ENCODE measurements at places on chromosomes 16 and 17.
A peak's percentile ranks its signal among the peaks of the same experiment; 100 is the strongest.

- no peak for DNase-seq
Measured at GRCh38 chr16:29154676-29155121, 169.8 kb downstream of the LAT start.

DNA sequence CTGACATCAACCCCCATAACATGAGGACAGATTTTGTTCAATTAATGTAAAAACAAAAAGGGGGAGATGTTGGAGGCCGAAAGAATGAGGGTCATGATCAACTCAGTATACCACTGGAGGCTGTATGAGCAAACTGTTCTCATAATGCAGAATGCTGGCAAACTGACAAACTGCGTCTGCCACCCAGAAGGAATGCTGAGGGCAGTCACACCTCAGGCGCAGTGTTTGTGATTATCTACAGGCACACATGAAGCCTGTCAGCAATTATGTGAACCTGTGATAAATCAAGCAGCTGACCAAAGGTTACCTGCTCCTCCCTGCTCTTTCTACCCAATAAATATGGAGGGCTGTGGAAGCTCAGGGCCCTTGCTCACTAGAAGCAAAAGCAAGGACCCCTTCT is 27.3 kb downstream of the CD300LG start:
- DNase-seq, result no peak

- no peak for DNase-seq
Measured at GRCh38 chr16:81238296-81239011, at the start of gene BCO1. Gene BCO1 (plus strand): TSS chr16:81238689. CDS start chr16:81238909, 220 bp downstream.

DNA sequence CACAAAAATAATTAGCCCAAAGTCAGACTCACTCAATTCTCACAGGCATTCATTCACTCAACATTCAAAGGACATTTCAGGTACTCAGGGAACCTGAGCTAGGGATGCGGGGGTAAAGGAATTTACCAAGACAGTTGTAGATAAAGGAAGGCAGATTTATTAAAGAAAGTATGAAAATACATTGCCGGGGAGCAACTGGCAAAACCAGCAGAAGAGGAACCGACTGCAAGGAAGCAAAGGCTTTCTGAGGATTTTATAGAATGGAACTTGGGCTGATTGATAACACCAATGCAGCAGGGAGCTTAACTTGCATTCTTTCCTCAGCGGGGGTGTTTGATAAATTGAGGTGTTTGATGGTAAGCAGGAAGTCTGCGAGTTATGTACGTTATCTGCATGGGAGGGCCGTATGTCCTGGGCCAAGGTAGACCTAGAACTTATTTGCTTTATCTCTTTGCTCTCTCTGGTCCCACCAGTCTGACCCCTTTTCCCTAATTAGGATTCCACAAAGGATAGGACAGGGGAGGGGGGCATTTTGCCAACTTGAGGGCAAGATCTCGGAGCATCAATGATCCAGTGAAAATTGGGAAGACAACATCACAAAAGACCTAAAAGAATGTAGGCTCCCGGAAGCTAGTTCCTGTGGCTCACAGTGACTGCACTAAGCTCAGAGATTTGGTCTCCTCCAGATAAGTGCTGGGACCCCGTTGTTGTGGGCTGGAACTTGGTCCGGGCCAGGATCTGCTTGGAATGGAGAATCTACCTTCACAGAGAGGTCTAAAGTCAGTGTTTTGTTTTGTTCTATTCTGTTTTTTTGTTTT is 5.8 kb upstream of the MT3 start:
- DNase-seq, result no peak

GRCh38 chr16:47888734-47889133 is 267.1 kb downstream of the ABCC12 start:
- DNase-seq, result no peak

GRCh38 chr17:82985973-82986372 is 93.4 kb upstream of the METRNL start:
- DNase-seq, result peak; percentile 34

DNA sequence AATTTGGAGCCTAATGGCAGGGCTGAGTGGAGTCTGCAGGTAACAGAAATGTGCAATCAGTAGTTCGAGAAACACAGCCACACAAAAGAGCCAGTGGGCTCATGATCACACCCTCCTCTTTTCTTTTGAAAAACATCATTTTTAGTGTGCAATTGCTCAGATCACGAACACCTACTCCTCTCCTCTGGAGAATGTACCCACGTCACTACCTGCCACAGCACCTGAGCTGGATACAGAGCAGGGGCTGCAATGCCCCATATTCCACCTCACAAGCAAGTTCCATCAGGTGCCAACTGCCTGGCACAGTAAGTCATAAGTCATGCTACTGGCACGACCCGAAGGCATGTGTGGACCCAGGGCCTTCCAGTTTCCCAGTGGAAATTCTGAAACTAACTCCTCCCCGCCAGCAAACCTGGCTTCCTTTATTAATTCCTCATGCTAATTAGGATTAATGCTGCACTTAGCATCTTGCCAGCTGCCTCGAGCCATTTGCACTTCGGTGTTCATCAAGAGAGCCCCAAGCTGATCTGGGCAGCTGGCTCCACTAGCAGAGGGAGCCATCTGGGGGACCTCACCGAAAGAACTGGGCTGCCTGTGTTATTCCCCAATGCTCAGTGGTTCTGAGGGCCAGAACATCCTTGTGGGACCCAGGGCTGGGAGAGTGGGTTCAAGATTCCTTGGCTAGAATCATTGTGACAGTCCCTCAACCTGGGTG is 2.4 kb downstream of the CACNG4 start:
- no peak for DNase-seq

DNA sequence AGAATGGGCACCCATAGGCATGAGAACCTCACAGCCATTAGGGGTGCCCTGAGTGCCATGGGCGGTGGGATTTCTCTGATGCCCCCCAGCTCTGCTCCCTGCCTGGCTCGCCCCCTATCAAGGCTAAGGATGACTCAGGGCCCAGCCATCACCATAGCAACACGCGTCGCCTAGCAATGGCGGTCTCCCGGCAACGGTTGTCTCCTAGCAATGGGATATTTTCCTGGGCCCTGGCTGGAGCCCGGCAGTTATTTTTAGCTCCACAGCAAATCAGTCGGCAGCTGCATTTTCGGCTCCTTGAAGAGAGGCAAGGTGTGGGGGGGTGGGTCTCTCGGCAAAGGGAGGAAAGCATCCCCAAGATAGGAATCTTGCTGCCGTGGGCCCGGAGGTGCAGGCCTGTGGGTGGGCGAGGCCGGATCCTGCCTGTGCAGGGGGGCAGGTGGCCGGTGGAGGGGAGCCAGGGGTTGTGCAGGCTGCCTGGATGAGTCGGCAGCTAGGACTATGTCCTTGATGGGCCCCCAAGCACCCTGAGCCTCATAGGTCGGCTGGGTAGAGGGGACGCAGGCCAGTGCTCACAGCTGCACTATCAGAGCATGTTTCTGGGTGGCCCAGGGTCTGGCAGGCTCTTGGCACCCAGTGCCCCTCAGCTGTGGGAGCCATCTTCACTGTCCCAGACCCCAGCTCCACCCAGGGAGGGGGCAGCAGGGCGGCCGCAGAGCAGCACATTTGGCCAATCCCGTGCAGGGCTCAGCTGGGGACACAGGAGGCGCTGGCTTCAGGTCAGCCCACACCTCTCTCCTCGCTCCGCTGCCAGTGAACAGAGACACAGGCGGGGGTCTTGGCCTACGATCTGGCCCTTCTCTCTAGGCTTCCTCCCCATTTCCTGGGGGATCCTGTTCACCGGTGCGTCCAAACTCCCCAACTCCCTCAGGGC is 4.2 kb upstream of the FBXL16 start:
- no peak for DNase-seq

- peak; percentile 19 for DNase-seq
Measured at GRCh38 chr17:40450175-40450574, 6.9 kb downstream of the IGFBP4 start.

- DNase-seq, result no peak
Measured at GRCh38 chr17:65527381-65527780, 34.1 kb downstream of the AXIN2 start.

DNA sequence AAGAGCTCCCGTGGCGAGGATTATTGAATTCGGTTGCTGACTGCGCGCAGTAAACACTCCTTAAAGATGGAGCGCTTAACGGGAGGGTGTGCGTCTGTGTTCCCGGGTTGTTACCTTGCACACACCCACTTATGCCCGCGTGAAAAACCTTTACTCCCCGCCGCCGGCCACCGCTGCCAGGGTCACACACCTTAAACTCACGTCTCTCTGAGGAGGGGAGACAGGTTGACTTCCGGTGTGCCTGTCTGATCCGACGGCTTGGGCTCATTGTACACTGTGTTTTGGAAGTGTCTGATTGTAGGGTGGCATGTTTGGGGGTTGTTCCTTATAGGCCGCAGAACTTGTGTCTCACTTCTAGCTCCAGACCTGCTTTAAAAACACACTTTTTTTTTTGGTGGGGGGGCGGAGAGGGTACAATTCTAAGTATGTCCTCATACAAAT is 66.8 kb downstream of the KPNA2 start:
- DNase-seq, result no peak

DNA sequence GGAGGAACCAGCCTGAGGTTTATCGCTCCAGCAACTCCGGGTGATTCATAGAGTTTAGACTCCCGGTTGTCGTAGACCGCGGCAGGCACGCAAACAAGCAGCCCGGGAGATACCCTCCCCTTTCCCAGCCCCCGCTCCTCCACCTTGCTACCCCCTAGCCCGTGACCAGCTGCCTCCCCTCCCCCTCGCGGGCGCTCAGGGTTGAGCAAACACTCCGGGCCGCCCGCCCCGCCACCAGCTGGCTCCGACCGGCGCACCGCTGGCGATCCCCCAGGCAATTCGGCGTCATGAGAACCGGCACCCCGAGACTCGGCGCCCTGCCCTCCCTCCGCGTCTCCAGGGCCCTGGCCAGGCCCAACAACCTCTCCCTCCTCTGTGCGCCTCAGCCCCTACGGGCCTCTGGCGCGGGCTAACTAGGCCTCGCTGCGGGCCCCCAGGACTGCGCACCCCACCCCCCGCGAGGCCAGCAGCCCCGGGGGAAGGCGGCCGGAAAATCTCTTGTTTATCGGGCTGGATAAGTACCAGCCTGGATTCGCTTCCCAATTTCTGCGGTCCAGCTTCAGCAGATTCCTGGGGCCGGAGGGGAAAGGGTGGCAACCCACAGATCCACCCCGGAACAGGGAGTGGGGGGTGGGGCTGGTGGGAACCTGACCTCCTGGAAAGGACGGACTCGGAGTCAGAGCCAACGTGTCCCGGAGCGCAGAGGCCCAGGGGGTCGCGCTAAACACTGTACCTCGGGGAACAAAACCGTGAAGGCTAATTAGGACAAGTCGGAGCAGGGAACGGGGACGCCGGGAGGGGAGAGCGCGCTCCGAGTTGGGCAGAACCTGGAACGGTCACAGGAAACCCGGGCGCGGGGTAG is 951 bp upstream of the GPRC5C start:
- DNase-seq, result no peak

- no peak for DNase-seq
Measured at GRCh38 chr16:57783883-57784282, 18.4 kb downstream of the KIFC3 start.

- no peak for DNase-seq
Measured at GRCh38 chr16:25064937-25065336, 46.6 kb upstream of the LCMT1 start.

- no peak for DNase-seq
Measured at GRCh38 chr17:68379692-68380677, 77.3 kb downstream of the WIPI1 start.

- DNase-seq, result no peak
Measured at GRCh38 chr17:72900654-72900971, 191.9 kb downstream of the SLC39A11 start.

- DNase-seq, result no peak
Measured at GRCh38 chr17:80611816-80612215, 67.2 kb downstream of the RPTOR start.

GRCh38 chr17:45790296-45790922 is 6.3 kb downstream of the CRHR1 start:
- no peak for DNase-seq

GRCh38 chr16:30000735-30001631 is 4.9 kb downstream of the INO80E start:
- no peak for DNase-seq

DNA sequence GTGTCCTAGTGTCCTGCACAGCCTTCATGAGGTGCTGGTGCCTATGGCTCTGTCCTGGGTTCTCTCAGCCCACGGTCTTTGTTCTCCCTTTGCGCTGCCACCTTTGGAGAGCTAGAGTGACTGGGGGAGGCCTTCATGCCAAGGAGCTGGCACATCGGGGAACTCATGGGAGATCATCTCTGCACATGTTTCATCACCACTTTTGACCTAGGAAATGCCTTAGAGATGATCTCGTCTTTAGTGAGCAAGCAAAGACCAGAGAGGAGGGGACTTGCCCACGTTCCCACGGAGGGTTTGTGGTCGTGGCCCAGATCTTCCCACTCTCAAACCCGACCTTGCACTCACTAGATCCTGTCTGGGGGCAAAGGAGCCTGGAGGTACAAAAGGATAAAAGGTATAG is 23.5 kb downstream of the TBX4 start:
- no peak for DNase-seq

- DNase-seq, result no peak
Measured at GRCh38 chr17:61556224-61557188, 34.5 kb downstream of the NACA2 start.

DNA sequence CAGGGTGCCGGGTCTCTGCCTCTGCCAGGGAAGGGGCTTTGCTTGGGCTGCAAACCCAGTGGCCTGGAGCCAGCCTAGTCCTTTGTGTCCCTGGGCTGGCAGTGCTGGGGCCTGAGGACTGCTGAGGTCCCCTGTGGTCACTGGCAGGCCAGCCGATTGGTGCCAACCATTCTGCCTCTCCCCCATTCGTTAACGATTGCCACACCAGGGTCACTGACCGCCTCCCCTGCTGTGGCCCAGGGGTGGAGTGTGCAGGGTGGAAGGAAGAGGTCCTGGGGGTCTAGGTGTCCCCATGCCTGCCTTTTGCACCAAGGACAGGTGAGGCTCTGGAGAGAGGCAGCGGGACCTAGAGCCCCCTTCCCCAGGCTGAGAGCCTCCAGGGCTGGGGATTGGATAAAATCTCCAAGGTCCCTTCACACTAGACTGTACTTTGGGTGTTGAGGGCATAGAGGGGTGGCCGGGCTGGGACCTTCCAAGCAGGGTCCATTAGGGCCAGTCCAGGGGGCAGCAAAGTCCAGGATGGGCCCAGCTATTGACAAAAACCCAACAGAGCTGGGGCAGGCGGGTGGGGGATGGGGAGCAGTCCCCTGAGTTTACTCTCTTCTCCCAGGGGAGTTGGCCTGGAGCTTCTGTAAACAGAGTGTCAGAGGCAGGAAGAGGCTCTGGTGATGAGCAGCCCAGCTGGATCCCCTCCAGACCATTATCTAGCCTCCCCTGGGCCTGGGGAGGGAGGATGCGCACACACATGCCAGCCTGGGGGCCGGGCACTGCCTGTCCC is 1.1 kb downstream of the VASN start:
- DNase-seq, result no peak

DNA sequence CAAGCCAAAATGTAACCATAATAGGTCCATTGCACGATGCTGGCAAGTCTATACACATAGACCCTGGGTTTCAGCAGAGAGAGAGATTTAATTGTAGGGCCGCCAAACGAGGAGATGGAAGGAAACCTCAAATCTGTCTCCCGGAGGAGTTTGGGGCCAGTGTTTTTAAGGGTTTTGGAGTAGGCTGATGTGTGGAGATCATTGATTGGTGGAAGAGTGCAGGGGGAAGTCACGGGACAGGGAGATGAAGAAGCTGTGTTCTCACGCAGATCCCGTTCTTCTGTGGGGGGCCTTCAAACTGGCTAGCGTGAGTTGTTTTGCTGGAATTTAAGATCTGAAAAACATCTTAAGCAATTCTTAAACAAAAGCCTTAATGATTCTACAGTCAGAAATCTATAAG is 84.8 kb downstream of the KATNIP start:
- no peak for DNase-seq
